ENCODE measurements at places on chromosomes 2 and 18.
A peak's percentile ranks its signal among the peaks of the same experiment; 100 is the strongest.

DNA sequence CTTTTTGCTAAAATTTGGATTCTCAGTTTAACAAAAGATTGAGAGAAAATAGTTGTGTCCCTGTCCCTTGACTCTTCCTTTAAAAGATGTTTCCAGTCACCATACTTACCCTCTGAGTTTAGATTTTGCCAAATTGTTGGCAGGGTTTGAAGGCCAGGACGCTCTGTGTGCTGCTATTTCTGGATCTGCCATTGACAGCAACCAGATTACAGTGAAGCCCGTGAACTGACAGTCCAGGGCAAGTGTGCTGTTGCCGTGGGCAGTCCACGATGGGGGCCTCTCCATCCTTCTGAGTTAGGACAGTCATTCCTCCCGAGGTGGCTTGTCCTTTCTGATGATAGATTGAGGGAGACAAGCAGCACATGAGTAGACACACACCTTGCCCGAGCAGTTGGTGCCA lies 89.9 kb downstream of the PTPRM start:
- no peak for DNase-seq

DNA sequence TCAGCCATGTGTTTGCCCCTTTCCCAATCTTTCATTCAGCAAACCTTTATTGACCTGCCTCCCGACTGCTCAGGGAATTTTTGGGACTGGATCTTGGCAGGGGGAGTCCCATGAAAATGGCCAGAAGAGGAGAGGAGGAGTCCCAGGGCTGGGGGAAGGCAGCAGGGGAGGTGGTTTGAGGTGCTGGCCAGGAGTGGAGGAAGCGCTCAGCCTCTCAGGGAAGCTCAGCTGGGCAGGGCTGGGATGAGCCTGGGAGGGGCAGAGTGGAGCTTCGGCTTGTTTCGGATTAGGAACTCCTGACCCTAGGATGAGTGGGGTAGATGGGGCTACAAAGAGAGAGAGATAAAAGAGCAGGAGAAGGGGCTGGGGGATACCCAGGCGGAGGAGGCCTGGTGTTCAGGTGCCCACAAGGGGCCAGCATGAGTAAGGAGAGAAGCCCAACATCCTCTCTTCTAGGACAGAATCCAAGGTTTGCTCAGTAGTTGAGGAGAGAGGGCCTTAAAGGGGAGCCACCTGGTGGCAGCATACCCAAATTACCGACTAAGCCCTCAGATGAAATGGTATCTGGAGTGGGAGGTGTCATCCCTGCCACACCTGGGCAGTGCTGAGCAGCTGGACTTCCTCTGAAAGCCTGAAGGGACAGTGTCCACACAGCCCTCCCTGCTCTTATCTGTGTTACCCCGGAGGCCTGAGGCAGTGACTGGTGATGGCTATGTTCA lies 91.1 kb downstream of the INHBB start:
- no peak for DNase-seq

DNA sequence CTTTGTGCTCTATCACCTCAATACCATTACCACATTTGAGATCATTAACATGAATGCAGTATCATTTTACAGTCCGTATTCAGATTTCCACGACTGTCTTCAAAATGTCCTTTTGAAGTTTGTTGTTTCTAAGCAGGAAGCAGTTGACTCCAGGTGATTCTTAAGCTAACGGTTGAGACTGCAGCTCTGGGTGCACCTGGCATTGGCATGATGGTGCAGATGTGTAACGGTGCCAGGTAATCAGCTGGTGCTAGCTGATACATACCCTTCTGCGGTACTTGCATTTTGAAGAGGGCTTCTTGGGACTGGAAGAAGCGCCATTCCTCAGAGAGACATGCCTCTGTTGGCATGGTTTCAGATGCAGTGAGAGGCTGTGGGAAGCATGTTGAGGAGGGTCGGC lies 19.5 kb downstream of the SIGLEC15 start:
- no peak for DNase-seq

DNA sequence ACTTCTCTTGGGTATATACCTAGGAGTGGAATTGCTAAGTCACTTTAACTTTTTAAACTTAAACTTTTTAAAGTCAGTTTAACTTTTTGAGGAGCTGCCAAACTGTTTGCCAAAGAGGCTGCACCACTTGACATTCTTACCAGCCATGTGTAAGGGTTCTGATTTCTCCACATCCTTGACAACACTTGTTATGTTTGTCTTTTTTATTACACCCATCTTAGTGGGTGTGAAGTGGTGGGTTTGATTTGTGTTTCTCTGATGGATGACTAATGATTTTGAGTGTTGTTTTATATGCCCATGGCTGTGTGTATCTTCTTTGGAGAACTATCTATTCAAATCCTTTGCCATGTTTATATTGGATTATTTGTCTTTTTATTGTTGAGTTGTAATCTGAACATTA lies 13.6 kb downstream of the ASAP2 start:
- DNase-seq = no peak

GRCh38 chr2:167764772-167765341 lies 482.5 kb downstream of the STK39 start:
- DNase-seq = no peak

DNA sequence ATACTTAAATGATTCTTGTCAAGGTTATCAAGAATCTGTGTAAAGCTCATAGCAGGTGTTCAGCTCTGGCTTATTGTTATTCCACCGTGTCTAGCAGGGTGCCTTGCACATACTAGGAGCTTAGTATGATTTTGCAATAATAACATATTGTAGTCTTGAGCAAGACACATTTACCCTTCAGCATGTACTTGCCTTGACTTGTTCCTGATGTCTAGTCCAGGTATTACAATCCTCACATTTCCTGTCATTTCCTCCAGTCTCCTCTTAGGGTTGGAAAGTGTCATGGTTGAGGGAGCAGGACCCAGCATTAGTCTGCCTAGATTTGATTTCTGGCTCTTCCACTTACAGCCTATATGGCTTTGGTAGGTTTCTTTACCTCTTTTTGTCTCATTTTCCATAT lies 246.1 kb downstream of the RAD51AP2 start:
- no peak for DNase-seq

- DNase-seq = no peak
Measured at GRCh38 chr2:165757906-165758675, 36.0 kb downstream of the GALNT3 start.

DNA sequence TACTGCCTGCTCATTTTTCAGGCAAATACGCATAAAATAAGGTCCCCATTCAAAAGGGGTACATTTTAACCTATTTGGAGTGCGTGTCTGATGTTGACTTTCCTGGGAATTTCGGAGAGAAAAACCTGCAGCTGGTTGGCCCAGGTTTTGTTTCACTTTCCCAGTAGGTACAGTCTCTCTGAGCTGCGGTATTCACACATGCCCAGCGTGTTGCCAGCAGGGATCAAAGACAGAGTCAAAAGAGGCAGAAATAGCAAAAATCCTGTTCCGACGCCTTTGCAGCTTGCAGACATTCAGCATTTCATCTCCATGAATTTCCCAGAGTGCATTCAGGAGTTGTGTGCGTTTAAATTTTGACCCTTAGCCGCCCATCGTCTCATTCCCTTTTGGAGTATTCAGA lies 855.4 kb upstream of the CELF4 start:
- DNase-seq = no peak

GRCh38 chr2:210195101-210195852 lies 24.1 kb upstream of the KANSL1L start:
- DNase-seq = peak; percentile 64

- DNase-seq = no peak
Measured at GRCh38 chr2:63514781-63515180, 73.5 kb downstream of the WDPCP start.

DNA sequence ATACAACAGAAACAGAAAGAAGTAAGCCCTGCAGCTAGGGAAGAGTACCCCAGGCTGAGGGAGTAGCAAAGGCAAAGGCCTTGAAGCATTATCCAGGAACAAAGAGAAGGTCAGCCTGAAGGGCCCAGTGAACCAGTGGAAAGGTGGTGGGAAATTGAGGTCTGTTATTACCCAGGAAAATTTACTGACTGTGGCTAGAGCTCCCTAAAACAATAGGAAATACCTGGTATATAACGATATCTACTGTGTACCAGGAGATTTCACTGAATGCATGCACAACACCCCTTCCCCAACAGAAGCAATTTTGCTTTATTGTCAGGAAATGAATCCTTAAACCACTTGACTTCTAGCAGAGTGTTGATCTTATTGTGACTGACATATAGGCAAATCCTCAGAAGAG lies 365.3 kb downstream of the ERBB4 start:
- DNase-seq = no peak

- no peak for DNase-seq
Measured at GRCh38 chr18:45317948-45318640, 297.2 kb upstream of the SLC14A2 start.

GRCh38 chr2:124683536-124684428 lies 658.7 kb downstream of the CNTNAP5 start:
- no peak for DNase-seq

GRCh38 chr18:80157708-80158343 lies 48.8 kb downstream of the ADNP2 start:
- DNase-seq = peak; percentile 18

GRCh38 chr18:4198956-4199355 lies 256.2 kb downstream of the DLGAP1 start:
- no peak for DNase-seq

- DNase-seq = no peak
Measured at GRCh38 chr2:138742441-138743057, 37.6 kb downstream of the NXPH2 start.

- no peak for DNase-seq
Measured at GRCh38 chr18:8424917-8425725, 184.1 kb upstream of the RAB12 start.

GRCh38 chr18:34838669-34839068 lies 128.6 kb downstream of the DTNA start:
- DNase-seq = no peak

DNA sequence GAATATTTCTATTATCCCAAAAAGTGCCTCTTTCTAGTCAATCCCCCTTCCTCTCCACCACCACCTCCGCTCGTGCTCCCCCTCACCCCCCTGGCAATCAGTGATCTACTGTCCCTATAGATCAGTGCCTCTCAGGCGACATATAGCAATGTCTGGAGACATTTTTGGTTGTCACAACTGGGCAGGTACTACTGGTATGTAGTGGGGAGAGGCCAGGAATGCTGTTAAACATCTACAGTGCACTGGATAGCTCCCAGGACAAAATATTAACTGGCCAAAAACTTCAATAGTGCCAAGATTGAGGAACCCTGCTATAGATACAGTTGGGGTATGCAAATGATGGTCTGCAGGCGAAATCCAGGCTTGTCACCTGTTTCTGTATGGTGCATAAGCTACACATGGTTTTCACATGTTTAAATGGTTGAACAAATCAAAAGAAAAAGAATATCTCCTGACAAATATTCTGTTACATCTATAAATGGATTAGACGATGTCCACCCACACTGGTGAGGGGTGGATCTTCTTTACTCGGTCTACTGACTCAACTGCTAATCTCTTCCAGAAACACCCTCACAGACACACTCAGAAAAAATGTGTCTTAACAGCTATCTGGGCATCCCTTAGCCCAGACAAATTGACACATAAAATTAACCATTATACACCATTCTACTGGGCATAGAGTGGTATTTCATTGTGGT lies 25.5 kb downstream of the DPYSL5 start:
- DNase-seq = no peak

DNA sequence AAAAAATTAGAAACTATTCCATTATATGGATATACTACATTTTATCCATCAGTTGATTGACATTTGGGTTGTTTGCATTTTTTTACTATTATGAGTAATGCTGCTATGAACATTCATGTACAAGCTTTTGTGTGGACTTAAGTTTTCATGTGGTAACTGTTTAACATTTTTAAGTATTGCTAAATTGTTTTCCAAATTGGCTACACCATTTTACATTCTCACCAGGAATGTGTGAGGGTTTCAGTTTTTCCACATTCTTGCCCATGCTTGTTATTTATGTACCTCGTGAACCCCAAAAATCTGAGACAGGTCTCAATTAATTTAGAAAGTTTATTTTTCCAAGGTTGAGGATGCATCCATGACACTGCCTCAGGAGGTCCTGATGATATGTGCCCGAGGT lies 3.1 kb upstream of the TXNL4A start:
- DNase-seq = no peak

- no peak for DNase-seq
Measured at GRCh38 chr18:2494921-2495320, 76.4 kb downstream of the METTL4 start.

DNA sequence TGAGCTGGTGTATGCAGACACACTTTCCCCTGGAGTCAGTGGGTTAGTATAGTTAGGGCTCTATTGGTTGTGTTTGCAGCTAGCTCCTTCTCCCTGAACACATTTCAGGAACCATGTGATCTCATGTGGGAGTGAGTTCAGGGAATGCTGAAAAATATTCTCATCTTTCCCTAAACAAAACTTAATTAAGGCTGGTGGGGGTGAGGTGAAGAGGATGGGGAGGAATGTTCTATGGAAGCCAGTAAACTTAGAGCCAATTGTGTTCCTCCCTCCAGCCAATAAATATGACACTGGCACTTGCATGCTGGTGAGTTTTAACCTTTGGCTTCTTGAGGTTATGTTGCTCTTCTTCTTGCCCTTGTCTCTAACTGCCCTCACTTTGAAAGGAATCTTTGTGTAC lies 952 bp downstream of the MGAT5 start:
- DNase-seq = no peak

DNA sequence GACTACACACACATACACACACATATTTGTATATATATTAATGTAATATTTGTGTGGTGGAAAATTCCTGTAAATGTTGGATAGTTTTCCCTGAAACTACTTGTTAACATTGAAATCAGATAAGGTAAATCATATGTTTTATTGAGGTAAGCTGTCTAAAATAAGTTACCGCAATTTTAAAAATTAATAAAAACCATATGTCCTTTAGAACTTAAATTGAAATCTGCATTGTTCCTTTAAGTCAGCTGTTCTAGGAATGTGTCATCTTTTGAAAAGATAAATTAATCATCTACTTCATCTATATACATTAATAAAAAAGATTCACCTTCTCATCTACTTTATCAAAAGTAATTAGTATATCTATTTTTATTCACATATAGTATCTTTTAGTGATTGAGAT lies 102.0 kb downstream of the CSRNP3 start:
- no peak for DNase-seq

DNA sequence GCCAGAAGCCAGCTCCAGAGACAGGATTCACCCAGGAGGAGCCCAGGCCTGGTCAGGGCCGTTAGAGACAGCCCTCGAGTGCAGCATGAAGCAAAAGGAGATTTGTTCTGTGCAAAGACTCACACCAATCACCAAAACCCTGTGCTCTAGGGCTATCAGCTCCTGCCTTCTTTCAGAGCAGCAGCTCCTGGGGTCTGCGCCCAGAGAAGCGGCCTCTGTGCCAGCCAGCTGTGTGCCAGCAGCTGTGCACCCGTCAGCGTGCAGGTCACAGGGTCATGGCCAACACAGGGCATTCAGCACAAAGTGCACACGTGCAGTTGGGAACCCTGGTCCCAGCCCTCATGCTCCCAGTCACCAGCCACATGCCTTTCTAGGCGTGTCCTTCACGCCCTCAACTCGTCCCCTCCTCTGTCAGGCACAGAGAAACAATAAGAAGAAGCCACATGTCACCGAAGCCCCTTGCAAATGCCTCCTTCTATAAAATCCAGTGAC lies 49.3 kb downstream of the ZNF516 start:
- no peak for DNase-seq

- no peak for DNase-seq
Measured at GRCh38 chr2:38138996-38139395, 63.0 kb upstream of the CYP1B1 start.

All from GF-D8 (cell line).